Mesothelial cell of epicardium (in vitro differentiated cells): ENCODE measurements at places on chromosomes 3 and 15.

GRCh38 chr3:149340310-149340933 lies 7.0 kb upstream of the TM4SF18 start:
- DNase-seq, result no peak
- H3K27ac ChIP-seq, result peak overlapping the region; percentile 59
- H3K4me1 ChIP-seq, result peaks cover 14% of the 10 kb centered on the region
- H3K4me3 ChIP-seq, result no peak overlapping the region

DNA sequence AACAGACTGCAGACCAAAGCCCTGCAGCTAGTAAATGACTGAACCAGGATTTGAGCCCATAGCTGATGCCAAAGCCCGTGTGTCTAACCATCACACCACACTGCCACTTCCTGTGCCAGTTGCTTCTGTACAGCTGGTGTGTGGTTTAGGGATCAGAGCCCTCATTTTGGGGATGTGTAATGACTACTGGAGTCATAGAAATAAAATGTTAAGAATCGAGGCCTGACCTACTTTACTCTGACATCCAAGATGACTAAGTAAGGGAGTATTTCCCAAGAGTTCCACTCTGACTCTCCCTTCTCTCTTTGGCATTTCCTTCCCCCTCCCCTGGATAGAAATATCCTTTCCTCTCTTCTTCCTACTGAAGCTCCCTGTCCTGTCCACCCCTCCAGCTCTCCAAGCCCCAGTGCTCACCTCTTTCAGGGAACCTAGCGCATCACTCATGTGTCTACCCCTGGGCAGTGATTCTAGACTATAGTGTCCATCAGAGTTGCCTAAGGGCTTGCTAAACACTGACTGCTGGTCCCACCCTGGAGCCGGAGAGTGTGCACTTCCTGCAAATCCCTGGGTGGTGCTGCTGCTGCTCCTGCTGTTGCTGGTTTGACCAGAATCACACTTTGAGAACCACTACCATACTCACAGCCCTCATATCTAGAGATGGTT lies 53.8 kb downstream of the MGLL start:
- H3K27me3 ChIP-seq, result no peaks in the 10 kb centered on the region
- H3K4me1 ChIP-seq, result peaks cover 1% of the 10 kb centered on the region
- peaks cover 3% of the 10 kb centered on the region for H3K36me3 ChIP-seq
- DNase-seq, result no peak

GRCh38 chr15:99564221-99565048 lies 1.3 kb upstream of the MEF2A start:
- peak overlapping the region; percentile 65 for H3K27ac ChIP-seq
- peaks cover 29% of the 10 kb centered on the region for H3K4me1 ChIP-seq

- no peak for DNase-seq
- peaks cover 18% of the 10 kb centered on the region for H3K4me1 ChIP-seq
- H3K36me3 ChIP-seq, result no peaks in the 10 kb centered on the region
- H3K27ac ChIP-seq, result no peak overlapping the region
- no peak overlapping the region for H3K4me3 ChIP-seq
Observed at GRCh38 chr3:52176180-52176752, 21.7 kb upstream of the ALAS1 start.

GRCh38 chr3:11541321-11542303 lies 102.1 kb downstream of the VGLL4 start:
- no peaks in the 10 kb centered on the region for H3K27me3 ChIP-seq
- peak overlapping the region; percentile 89 for H3K27ac ChIP-seq
- H3K4me1 ChIP-seq, result peaks cover 51% of the 10 kb centered on the region
- H3K4me3 ChIP-seq, result no peak overlapping the region
- H3K36me3 ChIP-seq, result no peaks in the 10 kb centered on the region
- DNase-seq, result no peak

DNA sequence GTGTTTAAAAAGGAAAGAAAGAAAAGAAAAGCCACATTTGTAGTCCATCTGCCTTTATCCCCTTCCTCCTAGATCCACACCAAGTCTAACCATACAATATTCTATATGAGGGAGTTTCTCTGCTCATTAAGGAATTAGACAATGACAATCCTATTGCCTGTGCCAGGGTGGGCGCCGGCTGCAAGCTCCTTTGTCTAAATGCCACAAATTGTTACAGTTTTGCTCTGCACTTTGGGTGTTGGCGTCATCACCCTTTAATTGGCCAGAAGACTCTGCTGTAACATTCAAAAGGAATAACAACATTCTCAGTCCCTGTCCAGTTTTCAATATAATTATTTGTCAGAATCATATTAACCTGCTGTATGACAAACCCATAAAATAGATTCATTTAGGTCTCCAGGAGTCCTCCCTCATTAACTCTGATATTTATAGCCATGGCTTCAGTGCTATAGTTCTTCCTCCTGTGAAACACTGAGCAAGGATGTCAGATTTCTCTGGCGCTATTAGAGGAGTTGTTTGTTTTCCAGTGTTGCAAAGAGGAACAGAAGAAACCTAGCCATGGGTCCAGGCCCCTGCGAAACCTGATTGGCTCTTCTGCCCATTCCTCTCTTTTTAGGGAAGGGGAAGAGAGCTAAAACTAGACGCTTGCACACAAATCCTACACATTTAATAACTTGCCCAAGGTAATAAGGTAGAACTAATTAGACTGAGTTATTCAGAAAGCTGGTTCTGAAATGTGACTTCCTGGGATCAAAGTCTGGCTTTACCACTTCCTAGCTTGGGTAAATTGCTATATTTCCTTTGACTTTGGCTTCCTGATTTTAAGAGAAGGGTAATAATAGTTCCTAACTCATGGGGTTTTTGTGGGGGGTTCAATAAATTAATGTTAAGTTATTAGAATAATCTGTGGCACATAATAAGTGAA lies 112.4 kb downstream of the CD47 start:
- no peak overlapping the region for H3K4me3 ChIP-seq
- no peak for DNase-seq
- H3K4me1 ChIP-seq, result peaks cover 56% of the 10 kb centered on the region
- H3K27me3 ChIP-seq, result no peaks in the 10 kb centered on the region

DNA sequence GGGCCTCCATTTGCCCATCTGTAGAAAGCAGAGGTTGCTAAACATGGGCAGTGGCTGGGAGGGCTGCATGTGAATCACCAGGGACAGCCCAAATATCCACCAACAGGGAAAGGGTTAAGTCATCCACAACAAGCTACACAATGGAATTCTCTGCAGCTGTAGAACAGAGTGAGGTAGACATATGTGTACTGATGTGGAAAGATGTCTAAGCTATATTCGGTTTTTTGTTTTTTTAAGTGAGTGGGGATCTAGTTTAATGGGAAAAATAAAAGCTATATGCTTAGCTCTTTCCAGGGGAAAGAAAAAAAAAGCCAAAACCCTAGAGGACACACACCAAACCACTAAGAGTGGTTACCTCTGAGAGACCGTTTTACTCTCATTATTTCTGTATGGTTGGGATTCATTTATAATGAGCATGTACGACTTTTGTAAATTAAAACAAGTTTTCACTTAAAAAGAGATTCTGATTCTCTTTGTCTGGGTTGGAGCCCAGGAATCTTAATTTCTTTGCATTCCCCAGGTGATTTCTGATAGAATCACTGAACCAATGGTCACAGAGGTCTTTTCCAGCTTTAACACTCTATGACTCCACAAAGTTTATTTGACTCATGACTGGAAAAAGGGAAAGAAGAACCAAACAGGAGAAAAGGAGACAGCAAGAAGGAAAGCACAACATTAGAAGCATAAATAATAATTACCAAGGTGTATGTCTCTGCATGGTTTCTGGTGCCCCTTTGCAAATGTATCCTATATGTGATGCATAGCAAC lies 19.1 kb downstream of the CRABP1 start:
- H3K27ac ChIP-seq, result peak overlapping the region; percentile 63
- H3K27me3 ChIP-seq, result no peaks in the 10 kb centered on the region
- no peak overlapping the region for H3K4me3 ChIP-seq
- no peaks in the 10 kb centered on the region for H3K36me3 ChIP-seq
- peaks cover 31% of the 10 kb centered on the region for H3K4me1 ChIP-seq

DNA sequence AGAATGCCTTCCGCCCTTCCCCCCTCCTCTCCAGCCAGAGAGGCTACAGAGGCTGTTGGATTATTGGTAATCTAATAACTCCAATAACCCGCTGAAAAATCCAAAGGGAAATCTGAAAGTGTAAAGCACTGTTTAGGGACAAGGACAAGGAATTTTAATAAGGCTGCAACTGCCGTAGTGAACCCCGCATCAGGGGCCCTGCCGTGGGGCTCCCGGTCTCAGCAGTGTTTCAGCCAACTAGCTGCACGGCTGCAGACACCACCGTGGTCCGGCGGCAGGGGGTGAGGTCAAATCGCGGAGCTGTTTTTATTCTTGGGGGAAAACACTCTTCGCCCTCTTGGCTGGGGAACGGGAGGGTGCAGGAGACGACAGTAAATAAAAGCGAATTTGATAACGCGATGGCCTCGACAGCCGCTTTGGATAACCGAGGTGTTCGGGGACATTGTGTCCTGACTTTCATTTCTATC lies 6.1 kb downstream of the BCL6 start:
- H3K27me3 ChIP-seq, result peaks cover 2% of the 10 kb centered on the region
- peak overlapping the region; percentile 95 for H3K4me3 ChIP-seq
- peak; percentile 64 for DNase-seq

GRCh38 chr15:101725073-101725472 lies 800 bp upstream of the TARS3 start:
- H3K27me3 ChIP-seq, result no peaks in the 10 kb centered on the region
- peaks cover 6% of the 10 kb centered on the region for H3K4me1 ChIP-seq
- DNase-seq, result no peak
- peaks cover 11% of the 10 kb centered on the region for H3K36me3 ChIP-seq
